Activated CD8-positive, alpha-beta T cell treated with anti-CD3 and anti-CD28 coated beads for 36 hours (primary cell): ENCODE measurements at places on chromosomes 12 and 14. TPM values are rescaled to one million over a fixed set of nuclear protein-coding genes. Genes with fewer than 3 reads are reported as not detected.

DNA sequence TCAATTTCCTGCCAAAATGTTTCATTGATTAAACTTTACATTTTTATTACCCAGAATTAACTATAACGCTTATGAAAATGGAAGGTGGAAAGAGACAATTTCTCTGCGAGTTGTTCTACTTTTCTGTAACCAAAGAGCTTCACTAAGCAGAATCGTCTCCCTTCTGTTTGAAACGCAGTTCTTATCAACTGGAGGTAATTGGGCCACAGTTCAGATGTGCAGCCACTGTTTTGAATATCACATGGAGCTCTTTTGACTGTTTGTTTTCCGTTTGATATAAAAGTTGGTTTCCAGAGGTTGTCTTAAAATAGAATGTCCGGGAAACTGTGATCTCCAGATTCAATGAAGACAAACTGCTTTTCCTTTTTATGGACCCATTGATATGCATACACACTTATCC lies 183.3 kb upstream of the SEL1L start:
- H3K36me3 ChIP-seq: no peaks in the 10 kb centered on the region
- H3K4me1 ChIP-seq: no peaks in the 10 kb centered on the region

- no peak for DNase-seq
- no peaks in the 10 kb centered on the region for H3K4me1 ChIP-seq
- no peaks in the 10 kb centered on the region for H3K36me3 ChIP-seq
- no peak overlapping the region for H3K27ac ChIP-seq
These were observed 568.3 kb downstream of the TMEM121 start for GRCh38 chr14:106094654-106095189.

GRCh38 chr14:73829526-73830431 lies 21.9 kb upstream of the PTGR2 start:
- H3K27ac ChIP-seq: peak overlapping the region; percentile 89
- no peaks in the 10 kb centered on the region for H3K36me3 ChIP-seq
- DNase-seq: peak; percentile 82
- H3K4me1 ChIP-seq: peaks cover 17% of the 10 kb centered on the region

DNA sequence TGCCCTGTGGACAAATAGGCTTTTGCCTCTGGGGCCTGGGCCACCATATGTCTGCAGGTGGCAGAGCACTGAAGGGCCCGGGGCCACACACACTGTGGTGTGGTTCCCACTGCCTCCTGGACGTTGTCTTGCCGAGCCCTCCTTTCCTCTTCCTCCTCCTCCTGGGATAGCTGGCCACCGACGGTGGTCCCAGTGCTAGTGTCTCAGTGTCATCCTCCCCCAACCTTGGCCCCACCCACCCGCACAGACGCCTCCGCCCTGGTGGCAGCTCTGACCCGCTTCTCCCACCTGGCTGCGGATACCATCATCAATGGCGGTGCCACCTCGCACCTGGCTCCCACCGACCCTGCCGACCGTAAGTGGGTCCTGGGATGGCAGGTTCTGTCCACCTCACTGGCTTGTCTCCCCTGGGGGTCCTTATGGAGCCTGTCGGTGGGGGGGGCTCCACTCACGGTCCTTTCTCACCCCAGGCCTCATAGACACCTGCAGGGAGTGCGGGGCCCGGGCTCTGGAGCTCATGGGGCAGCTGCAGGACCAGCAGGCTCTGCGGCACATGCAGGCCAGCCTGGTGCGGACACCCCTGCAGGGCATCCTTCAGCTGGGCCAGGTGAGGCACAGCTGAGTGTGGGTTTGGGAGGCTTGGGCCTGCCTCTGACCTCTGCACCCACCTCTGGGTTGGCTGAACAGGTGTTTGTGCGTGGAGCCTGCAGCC lies 23.5 kb downstream of the HIP1R start:
- DNase-seq: no peak
- no peak overlapping the region for H3K27ac ChIP-seq
- H3K4me1 ChIP-seq: no peaks in the 10 kb centered on the region
- no peak overlapping the region for H3K4me3 ChIP-seq
- peaks cover 1% of the 10 kb centered on the region for H3K36me3 ChIP-seq

DNA sequence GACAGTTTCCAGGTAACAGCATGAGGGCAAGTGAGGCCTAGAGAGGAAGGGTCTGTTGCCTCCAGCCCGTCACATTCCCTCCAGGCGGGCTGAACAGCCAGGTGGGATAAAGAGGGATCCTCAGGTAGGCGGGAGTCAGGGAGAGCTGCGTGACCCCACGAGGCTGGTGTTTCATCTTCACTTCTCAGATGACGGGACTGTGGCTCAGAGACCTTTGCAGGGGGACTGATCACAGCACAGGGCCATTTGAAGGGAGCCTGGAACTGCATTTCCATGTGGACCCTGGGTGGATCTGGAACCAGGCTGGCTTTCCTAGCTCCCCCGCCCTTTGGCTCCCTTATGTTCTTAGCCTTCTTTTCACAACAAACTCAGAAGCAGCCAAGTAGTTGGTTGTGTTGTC lies 37.4 kb downstream of the SH2B3 start:
- H3K4me1 ChIP-seq: peaks cover 82% of the 10 kb centered on the region
- H3K4me3 ChIP-seq: no peak overlapping the region
- peak overlapping the region; percentile 68 for H3K27ac ChIP-seq
- DNase-seq: no peak

- no peaks in the 10 kb centered on the region for H3K4me1 ChIP-seq
- H3K27ac ChIP-seq: no peak overlapping the region
- no peak overlapping the region for H3K4me3 ChIP-seq
- no peak for DNase-seq
- H3K36me3 ChIP-seq: no peaks in the 10 kb centered on the region
These were observed 160.6 kb downstream of the CAPZA3 start for GRCh38 chr12:18898470-18898869.

GRCh38 chr12:70628701-70629480 lies 8.3 kb downstream of the PTPRB start:
- DNase-seq: no peak
- no peak overlapping the region for H3K4me3 ChIP-seq
- no peaks in the 10 kb centered on the region for H3K36me3 ChIP-seq
- no peaks in the 10 kb centered on the region for H3K4me1 ChIP-seq

DNA sequence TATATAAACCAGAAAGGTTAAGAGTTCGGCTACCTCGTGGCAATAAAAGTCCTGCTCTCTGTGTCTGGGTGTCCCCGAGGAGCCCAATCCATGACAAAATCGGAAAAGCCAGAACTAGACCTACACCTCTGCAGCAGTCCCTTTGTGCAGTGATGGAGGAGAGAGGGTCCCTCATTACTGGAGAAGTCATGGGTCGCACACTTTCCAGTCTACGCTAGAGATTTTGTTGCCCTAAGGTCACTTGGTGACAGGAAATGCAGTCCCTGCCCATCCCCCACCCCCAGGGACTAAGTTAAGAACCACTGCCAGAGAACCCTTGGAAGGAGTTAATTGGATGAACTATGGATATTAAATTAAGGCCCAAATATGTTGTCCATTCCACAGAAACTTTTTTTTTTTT lies 104.4 kb upstream of the ATF7IP start:
- peaks cover 21% of the 10 kb centered on the region for H3K36me3 ChIP-seq
- no peaks in the 10 kb centered on the region for H3K27me3 ChIP-seq
- H3K27ac ChIP-seq: no peak overlapping the region
- no peak overlapping the region for H3K4me3 ChIP-seq
- peaks cover 38% of the 10 kb centered on the region for H3K4me1 ChIP-seq

DNA sequence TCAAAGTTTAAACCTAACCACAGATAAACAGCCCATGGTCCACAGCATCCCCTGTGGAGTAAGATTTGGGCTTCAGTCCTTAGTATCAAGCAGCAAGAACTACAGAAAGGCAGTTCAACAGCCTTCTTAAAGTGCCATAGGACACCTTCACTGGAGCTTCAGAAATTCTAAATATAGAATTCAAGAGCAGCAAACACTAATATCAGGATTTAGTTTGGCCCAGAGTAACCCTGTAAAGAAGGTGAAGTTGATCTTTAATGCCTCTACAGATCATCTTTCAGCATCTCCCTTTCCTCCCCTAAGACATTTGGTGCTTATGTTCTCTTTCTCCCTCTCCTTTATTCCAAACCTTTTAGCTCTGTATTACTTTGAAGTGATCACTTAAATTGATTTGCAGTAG lies 59.5 kb upstream of the ARHGAP5 start:
- H3K27ac ChIP-seq: no peak overlapping the region
- H3K27me3 ChIP-seq: peaks cover 5% of the 10 kb centered on the region
- H3K4me1 ChIP-seq: no peaks in the 10 kb centered on the region
- DNase-seq: no peak
- no peaks in the 10 kb centered on the region for H3K36me3 ChIP-seq
- no peak overlapping the region for H3K4me3 ChIP-seq

DNA sequence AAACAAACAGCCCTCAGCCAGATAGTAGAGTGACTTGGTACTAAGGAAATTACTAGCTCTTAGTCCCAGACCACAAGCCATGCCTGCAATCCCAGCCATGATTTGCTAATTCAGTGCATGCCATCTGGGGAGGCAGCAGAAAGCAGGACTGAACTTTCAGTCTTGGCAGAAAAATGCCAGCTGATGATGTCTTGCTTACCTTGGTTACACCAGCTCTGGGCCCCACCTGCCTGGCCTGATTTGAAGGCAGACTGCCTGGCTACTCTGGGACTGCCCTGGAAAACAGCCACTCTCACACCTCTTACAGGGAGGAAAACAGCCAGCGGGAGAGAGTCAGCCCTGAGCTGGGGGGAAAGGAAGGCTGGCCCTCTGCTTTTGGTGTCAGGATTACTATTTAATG lies 4.6 kb upstream of the UNC119B start:
- peaks cover 6% of the 10 kb centered on the region for H3K4me1 ChIP-seq
- no peak for DNase-seq
- H3K27me3 ChIP-seq: no peaks in the 10 kb centered on the region
- H3K27ac ChIP-seq: no peak overlapping the region
- H3K4me3 ChIP-seq: no peak overlapping the region

DNA sequence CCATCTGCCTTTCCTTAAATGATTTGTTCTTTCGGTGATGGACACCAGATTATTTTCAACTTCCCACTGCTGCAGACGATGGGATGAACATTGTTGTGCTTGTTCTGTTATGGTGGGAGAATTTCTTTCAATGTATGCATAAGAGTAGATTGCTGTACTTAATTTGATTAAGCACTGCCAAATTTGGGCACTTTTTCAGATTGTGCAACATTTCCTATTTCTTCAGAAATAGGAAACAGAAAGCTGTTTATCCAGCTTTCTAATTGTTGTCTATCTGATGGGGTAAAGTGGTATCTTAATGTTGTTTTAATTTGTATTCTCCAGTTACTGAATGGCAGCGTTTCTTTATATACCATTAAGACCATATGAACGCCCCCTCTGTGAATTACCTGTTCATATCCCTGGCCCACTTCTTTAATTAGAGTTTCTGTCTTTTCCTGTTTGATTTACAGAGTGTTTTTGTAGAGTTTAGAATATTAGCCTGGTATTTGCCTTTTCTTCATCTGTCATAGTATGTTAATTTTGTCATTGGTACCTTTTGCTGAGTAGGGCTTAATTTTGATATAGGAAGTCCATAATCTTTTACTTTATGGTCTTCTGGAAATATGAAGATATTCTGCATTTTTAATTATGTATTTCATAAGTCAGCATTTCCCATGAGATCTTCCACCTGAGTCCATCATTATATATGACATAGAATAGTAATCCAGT lies 59.6 kb downstream of the DIP2B start:
- no peak overlapping the region for H3K4me3 ChIP-seq
- H3K36me3 ChIP-seq: peaks cover 5% of the 10 kb centered on the region
- no peak overlapping the region for H3K27ac ChIP-seq
- peaks cover 43% of the 10 kb centered on the region for H3K4me1 ChIP-seq
- no peak for DNase-seq

GRCh38 chr12:3041558-3042164 lies 35.5 kb upstream of the TSPAN9 start:
- DNase-seq: peak; percentile 75
- no peaks in the 10 kb centered on the region for H3K4me1 ChIP-seq
- peaks cover 14% of the 10 kb centered on the region for H3K27me3 ChIP-seq
- no peak overlapping the region for H3K27ac ChIP-seq
- H3K36me3 ChIP-seq: no peaks in the 10 kb centered on the region

- no peaks in the 10 kb centered on the region for H3K36me3 ChIP-seq
- no peak overlapping the region for H3K4me3 ChIP-seq
- H3K27me3 ChIP-seq: peaks cover 1% of the 10 kb centered on the region
- no peak overlapping the region for H3K27ac ChIP-seq
These were observed 47.6 kb downstream of the PHETA1 start for GRCh38 chr12:111321317-111321716.

DNA sequence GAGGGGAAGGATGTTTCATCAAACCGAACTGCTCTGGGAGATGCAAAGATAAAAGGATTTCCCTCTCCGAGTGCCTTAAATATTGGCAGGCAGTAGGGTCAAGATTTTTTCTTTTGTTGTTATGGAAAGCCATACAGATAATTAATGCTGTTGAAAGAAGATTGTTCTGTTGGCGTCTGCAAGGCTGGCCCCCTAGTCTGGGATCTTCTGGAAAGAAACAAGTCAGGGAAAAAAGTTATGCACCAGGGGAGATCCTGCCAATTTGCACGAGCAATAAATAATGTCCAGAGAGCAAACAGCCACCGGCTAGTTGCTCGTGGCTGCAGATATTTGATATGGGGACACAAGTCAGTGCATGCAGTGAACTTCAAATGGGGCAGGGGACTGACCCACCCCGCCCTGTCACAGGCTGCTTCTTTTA lies 202.1 kb upstream of the MYL2 start:
- H3K4me3 ChIP-seq: no peak overlapping the region
- no peaks in the 10 kb centered on the region for H3K4me1 ChIP-seq
- H3K27me3 ChIP-seq: no peaks in the 10 kb centered on the region
- H3K27ac ChIP-seq: no peak overlapping the region

DNA sequence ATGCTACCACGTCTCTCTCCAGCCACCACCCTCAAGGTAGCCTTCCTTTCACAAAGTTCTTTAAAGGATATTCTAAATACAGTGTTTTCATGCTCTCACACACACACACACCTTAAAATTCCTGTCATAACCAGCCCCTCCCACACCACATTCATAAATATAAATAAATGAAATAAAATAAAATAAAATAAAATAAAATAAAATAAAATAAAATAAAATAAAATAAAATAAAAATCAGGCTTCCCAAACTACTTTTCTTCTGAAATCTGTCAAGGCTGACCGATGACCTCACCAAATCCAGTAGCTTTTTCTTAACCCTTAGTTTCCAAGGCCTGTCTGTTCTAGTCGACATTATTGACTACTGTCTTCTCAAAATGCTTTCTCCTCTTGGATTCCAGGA lies 378.4 kb downstream of the SEC23A start:
- no peaks in the 10 kb centered on the region for H3K36me3 ChIP-seq
- H3K4me3 ChIP-seq: no peak overlapping the region
- DNase-seq: no peak
- no peak overlapping the region for H3K27ac ChIP-seq
- H3K27me3 ChIP-seq: no peaks in the 10 kb centered on the region

The CBLN3 gene
- 2.9 TPM for total RNA-seq

The TIMELESS gene
- total RNA-seq: 49.2 TPM

The KLRF1 gene
- total RNA-seq: not detected

The LRRC43 gene
- total RNA-seq: not detected

The CMA1 gene
- not detected for total RNA-seq

The MDGA2 gene
- total RNA-seq: not detected

The YBX3 gene
- total RNA-seq: 273 TPM

The ZNF385A gene
- 1.1 TPM for total RNA-seq

The CKAP4 gene
- total RNA-seq: 16.3 TPM
